ENCODE measurements at places on chromosomes 6 and 20.
A peak's percentile ranks its signal among the peaks of the same experiment; 100 is the strongest.

DNA sequence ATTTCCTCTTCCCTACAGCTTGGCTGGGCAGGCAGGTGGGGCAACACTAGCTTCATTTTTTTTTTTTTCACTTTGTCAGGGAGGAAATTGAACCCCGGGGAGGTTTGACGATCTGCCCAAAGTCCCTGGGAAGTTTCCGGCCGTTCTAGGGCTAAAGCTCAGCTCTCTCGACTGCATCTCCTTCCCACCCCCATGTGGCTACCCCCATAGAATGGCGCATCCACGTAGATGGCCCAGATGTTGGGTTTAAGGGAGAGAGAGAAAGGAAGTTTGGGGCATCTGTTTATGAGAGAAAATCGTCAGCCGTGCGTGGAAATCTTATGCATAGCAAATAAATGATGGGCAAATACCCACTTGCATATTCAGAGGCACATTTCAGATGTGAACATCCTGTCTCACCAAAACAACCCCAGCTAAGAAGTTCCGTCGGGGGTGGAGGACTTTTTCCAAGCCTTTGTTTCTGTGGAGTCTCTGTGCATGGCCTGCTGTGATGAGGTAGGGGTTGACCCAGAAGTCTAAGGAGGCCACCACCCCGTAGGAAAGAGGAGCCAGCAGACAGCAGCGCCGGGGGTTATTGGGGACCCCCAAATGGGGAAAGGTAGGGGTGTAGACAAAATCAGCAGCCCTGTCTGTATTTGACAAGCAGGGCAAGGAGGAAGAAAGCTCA is 40.5 kb upstream of the ZNF831 start:
- no peak for DNase-seq
- H3K36me3 ChIP-seq = no peaks in the 10 kb centered on the region
- H3K4me3 ChIP-seq = no peak overlapping the region
- no peaks in the 10 kb centered on the region for H3K4me1 ChIP-seq

DNA sequence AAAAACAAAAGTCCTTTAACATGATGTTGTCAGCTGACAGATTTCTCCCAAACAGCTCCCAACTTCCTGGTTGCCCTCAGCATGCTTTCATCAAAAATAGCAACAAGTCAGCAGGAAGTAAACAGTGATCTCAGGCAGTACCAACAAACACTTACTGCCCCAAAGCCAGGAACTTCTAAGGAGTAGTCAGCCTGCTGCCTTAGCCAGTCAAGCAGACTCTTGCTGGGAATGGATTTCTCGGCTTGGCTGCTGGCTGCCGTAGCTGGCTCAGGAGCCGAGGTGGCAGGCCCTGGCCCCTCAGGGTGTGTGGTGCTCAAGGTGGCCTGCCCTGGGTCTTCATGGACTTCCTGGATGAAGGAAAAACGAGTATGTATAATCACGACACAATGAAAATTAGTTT is 46.6 kb upstream of the EMILIN3 start:
- no peak overlapping the region for H3K4me3 ChIP-seq
- H3K4me1 ChIP-seq = peaks cover 3% of the 10 kb centered on the region
- H3K27ac ChIP-seq = no peak overlapping the region
- H3K27me3 ChIP-seq = no peaks in the 10 kb centered on the region
- peaks cover 69% of the 10 kb centered on the region for H3K36me3 ChIP-seq
- no peak for DNase-seq

- DNase-seq = no peak
- H3K4me1 ChIP-seq = peaks cover 69% of the 10 kb centered on the region
- no peaks in the 10 kb centered on the region for H3K27me3 ChIP-seq
- H3K4me3 ChIP-seq = no peak overlapping the region
Measured at GRCh38 chr6:149331043-149331807, 13.7 kb downstream of the TAB2 start.

DNA sequence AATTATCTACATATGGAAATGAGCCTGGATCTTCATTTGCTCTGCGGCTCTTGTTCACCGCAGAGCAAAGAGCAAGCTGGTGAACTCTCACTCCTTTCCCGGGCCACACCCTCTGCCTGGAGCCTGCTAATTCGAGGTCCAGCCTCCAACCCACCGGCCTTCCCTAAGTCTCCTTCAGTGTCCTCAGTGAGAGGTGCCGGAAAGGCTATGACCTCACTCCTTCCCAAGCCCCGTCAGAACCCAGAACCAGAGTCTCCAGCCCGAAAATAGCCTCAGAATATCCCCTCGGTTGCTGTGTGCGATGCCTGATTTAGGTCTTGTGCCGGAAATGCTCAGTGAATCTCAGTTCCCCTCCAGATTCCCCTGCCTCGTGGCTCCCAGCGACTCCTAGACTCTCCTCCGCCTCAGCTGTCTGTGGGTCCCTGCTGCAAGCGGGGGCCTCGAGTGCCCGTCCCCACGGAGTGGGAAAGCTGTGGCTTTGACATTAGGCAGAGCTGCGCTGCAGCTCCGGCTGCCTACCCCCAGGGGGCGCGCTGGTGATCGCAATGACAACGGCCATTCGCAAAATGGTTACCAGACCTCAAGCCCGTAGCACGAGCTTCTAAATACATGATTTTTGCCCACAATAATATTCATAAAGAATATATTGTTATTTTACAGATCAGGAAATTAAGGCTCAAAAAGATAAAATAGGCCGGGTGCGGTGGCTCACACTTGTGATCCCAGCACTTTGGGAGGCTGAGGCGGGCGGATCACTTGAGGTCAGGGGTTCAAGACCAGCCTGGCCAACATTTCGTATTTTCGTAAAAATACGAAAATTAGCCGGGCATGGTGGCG is 4.1 kb upstream of the BNIP5 start:
- H3K36me3 ChIP-seq = no peaks in the 10 kb centered on the region
- H3K27ac ChIP-seq = no peak overlapping the region
- no peak overlapping the region for H3K4me3 ChIP-seq
- peak; percentile 95 for DNase-seq

- no peak overlapping the region for H3K27ac ChIP-seq
- no peaks in the 10 kb centered on the region for H3K27me3 ChIP-seq
- no peaks in the 10 kb centered on the region for H3K4me1 ChIP-seq
- no peaks in the 10 kb centered on the region for H3K36me3 ChIP-seq
- no peak for DNase-seq
- H3K4me3 ChIP-seq = no peak overlapping the region
Measured at GRCh38 chr20:40262219-40262618, 426.8 kb downstream of the MAFB start.

- peak; percentile 23 for DNase-seq
- no peaks in the 10 kb centered on the region for H3K27me3 ChIP-seq
- no peaks in the 10 kb centered on the region for H3K36me3 ChIP-seq
- H3K27ac ChIP-seq = no peak overlapping the region
Measured at GRCh38 chr20:16215041-16215440, 358.2 kb downstream of the KIF16B start.

Measured in cardiac muscle cell (in vitro differentiated cells and primary cell).